Ecto neural progenitor cell (in vitro differentiated cells): ENCODE measurements at places on chromosomes 11 and 22.

DNA sequence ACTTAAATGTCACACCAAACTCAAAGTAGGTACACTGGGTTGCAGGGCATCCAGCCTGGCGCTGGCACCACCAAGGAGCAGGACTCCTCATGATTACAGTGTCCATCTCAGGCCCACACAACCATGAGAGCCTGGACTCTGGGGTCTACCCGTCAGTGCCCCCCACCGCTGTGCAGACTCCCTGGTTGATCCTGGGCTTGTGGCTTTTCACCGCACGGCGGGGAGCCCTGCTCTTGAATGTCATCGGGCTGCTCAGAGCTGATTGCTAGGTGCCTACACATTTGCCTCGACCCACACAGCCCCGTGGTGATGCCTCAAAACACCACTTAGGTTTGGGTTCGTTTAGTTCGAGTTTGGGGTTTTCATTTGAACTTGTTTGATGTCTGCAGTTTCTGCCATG is 63.0 kb downstream of the WNT11 start:
- no peak for DNase-seq

DNA sequence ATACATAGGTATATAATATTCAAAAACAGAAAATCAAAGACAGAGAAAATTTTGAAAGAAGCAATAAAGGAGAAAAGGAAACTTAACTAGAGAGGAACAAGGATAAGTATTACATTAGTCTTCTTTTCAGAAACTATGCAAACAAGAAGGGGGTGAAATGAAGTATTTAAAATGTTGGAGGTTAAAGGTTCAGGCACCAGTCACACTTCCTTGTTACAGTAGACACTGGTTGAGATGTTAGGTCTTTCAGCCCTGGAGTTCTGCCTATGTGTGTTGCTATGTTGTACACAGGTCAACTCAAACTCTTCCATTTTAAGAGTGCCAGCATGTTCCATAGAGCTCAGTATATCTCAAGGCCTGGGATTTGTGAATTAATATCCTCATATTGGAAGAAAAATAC is 6.0 kb upstream of the MS4A4A start:
- no peak for DNase-seq

DNA sequence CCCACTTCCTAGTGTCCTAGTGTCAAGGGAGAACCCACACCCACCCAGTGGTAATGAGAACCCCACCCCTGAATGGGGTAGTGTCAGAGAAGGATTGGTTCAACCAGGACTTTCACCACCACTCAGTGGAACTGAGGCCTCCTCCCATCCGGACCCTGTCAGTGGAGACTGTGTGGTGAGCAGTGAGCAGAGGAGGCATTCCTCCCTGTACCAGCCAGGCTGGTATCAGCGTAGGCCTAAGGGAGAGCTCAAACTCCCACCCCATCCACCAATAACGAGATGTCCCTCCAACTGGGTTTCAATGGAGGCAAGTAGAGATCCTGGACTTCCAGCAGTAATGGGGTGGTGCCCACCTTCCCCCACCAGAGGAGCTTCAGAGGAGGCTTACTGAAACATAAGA is 1171.4 kb downstream of the TBC1D22A start:
- DNase-seq: no peak

DNA sequence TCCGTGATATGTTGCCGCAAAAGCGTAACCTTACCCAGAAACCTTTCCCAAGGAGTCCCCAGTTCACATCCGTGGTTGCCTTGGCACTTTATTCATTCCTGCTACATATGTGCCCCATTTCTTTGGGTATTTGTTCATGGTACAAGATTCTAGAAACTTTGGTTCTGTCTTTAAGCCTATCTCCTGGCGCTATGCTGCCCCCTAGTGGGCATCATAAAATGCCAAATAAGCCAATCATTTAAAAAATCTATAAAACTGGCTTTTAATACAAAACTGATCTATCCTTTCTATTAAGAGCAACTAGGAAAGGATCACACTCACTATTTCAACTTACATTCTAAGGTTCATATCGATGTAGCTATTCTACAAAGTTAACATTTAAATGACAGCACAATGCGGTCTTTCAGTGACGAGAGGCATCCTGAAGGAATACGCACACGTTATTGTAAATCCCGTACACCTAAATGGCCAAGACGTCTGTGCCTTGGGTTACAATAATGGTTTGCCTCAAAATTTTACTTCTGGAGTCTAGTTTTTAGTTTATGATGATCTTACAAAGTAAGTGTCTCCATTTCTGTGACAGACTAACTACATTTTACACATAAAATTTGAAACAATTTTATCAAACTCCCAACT is 16.2 kb downstream of the PIWIL3 start:
- no peak for DNase-seq

GRCh38 chr11:88431675-88432341 is 94.3 kb upstream of the CTSC start:
- DNase-seq: no peak

DNA sequence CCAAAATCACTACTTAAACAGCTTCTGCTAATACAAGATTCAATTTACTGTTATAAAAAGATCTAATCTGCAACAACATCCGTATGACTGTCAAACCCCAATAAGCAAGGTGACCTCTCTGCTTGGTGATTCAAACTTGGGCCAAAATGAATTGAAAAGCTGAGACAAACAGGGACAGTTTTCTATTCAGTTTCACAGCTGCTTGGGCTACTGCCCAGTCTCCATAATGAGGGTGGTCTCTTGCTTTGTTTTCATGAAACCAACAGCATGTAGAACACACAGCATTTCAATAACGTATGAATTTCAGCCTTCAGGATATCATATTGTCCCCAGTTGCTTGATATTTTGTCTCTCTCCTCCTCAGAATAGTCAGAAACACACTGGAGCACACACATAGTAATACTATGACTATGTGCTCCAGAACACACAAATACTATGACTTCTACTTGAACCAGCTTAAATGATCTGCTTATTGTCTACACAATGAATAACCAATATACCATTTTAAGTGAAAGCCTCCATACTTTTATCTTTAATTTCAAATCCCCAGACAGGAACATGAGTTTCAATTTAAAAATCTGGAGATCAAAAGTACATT is 285.0 kb downstream of the TTC28 start:
- no peak for DNase-seq

DNA sequence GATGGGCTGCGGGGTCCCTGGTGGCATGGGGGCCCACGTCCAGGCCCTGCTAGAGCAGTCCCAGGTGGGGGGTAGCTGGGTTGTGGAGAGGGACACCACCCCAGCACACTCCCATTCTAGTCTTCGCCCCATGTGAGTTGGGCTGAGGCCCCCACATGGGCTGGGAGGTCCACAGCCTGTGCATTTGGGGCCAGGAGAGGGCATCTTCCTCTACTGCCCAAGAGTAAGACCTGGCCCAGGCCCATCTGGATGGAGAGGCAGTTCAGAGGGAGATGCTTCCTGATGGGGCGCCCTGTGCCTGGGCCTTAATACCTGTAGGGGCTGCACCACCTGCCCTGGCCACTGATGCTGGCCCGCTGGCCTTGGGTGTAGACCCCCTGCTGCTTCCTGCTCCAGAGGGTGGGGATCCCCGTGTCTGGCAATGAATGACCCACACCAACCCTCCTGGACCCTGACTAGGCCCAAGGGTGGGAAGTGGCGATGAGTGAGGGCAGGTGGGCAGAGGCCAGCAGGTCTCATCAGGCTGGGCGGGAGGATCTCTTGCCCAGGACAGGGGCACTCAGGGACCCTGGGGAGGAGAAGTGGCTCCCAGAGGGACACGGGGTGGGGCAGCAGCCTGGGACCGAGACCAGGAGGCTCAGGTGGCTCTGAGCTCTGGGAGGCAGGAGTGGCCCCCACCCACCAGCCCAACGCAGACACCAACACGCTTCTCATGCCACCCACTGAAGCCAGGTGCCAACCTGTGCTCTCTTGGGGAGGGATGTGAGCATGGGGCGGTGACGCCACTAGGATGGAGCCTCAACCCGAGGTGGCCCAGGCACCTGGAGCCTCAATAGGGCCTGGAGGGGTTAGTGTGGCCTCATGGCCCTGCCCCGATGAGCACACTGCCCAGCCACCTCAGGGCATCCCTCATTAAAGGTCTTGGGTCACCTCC is 17.4 kb upstream of the GNB1L start:
- no peak for DNase-seq
